Brain pericyte (primary cell): ENCODE measurements at places on chromosomes 3 and 15.

GRCh38 chr15:86016750-86017149 is 62.9 kb upstream of the AGBL1 start:
- DNase-seq: no peak

DNA sequence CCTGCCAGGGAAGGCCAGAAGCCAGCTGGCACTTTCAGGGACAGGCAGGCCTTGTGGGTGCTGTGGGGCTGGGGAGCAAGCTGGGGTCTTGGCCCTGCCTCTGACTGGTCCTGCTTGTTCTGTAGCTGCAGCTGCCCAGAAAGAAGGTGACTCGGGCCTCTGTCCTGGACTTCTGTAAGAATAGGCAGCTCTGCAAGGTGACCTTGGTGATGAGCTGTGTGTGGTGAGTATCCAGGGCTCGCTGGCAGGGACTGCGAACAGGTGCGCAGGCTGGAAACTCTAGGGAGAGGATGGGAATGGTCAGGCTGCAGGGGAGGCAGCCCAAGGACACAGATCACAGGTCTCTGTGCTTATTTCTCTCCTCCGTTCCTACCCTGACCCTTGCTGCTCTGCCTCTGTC is 31.2 kb downstream of the SLC22A14 start:
- no peak for DNase-seq

DNA sequence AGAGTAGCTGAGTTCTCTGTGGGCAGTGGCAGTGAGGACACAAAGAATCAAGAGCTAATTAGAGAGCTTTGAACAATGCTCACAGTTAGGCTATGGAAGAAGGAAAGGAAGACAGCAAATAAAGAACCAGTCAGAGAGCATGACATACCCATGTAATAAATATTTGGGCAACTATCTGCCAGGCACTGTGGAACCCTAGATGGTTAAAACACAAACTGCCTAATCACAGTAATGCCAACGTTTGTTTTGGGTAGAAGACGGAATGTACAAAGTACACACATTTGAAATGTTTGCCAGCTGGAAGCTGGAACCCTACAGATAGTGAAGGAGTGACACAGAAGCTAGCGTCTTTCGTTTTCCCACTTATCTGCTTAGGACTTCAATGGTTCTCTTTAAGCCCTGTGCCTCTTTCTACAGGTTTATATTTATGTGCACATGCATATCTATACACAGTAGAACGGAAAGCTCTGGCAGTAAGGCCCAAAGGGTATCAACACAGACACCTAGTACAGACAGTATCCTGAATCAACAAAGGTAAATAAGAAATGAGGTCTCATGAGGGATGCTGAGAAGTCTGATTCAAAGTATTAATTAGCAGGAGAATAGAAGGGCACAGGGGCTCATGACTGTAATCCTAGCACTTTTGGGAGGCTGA is 44.6 kb downstream of the ANKRD28 start:
- peak; percentile 12 for DNase-seq

DNA sequence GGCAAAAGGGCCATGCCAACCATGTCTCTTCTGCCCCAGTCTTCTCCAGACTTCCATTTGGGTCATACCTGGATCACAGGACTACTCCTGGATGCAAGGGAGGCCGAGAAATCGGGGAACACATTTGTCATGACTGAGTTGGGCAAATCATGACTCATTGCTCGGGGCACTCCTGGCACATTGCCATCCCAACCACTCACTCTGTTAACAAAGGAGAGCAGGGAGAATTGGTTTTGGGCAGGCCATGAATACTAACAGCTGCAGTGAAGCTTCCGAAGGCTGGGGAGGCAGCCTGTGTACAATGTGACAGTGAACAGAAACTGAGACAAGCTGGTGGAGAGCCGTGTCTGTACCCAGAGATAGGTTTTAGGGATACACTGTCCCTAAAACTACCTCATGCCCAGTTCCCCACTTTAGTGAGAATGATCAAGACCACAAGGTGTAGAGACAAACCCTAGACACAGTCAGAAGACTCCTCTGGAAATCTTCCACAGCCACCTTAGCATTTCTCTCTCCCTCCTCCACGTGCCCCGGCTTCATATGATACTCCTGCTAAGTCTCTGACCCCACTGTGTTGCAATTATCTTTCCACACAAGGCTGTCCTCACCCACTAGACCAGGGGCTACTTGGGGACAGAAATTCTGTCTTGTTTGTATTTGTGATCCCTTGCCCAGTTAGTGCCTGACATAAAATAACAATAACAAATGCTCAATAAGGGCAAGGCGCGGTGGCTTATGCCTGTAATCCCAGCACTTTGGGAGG is 10.5 kb upstream of the BUB1B start:
- no peak for DNase-seq

GRCh38 chr3:193813501-193813830 is 220.5 kb downstream of the OPA1 start:
- DNase-seq: no peak

GRCh38 chr3:17664923-17665322 is 77.5 kb downstream of the TBC1D5 start:
- no peak for DNase-seq

GRCh38 chr3:8778475-8778874 is 9.1 kb upstream of the OXTR start:
- no peak for DNase-seq

GRCh38 chr3:151673974-151674373 is 59.8 kb upstream of the AADACL2 start:
- DNase-seq: no peak

- DNase-seq: no peak
Measured at GRCh38 chr15:96959501-96959900, 629.0 kb downstream of the NR2F2 start.

DNA sequence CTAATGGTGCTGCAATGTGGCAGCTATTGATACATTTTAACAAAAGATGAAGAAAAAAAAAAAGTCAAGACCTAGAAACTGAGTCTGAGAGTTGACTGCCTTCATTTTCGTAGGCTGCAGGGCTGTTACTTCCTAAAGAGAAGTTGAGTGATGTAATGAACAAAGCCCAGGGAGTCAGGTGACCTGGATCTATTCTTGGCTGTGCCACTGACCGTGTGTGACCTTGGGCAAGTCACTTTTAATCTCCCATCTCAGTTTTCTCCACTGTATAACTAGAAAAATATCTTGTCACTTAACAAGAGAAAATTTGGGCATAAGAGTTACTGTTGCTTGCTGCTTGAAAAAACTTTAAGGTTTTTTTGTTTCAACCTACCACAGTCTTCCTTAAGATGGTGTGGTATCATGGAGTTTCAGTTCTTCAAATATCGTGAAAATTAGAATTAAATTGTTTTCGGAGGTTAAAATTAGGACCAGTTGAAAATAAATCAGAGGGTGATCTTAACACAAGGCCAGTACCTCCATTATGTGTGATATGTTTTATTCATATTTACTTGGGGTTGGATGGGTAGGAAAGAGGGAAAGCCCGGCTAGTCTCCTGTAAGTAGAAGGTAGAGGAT is 5.8 kb downstream of the FMN1 start:
- no peak for DNase-seq

- DNase-seq: no peak
Measured at GRCh38 chr3:64530434-64531049, 157.3 kb downstream of the ADAMTS9 start.

DNA sequence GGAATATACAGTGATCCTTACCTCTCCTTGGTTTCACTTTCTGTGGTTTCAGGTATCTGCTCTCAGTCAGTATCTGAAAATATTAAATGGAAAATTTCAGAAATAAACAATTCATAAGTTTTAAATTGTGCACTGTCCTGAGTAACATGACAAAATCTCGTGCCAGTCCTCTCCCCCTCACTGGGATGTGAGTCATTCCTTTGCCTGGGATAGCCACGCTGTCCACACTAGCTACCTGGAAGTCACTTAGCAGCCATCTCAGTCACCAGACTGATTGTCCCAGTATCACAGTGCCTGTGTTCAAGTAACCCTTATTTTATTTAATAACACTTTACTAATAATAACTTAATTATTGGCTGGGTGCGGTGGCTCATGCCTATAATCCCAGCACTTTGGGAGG is 15.3 kb upstream of the KLHL25 start:
- no peak for DNase-seq

GRCh38 chr3:42265059-42265991 is 660 bp downstream of the CCK start:
- no peak for DNase-seq

DNA sequence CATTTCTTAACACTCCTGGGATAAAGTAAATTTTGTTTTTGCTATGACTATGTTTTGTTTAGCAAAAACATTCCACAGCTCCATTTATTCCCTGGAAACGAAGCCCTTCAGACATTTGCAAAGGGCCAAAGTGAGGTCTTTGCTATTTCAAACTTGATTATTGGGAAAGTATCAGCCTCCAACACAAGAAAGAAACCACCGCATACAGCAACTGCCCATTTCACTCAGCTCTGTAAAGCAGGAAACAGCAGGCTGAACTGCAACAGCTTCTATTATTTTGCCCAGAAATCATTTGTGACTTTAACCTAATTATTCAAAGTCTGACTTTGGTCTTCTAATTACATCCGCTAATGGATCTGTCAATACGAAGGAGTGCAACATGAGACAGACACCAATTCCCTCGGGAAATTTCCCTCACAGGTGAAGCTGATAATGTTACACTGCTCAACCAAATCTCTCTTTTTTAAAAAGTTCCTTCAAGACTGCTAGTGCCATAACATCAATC is 72.1 kb downstream of the RFTN1 start:
- peak; percentile 50 for DNase-seq

DNA sequence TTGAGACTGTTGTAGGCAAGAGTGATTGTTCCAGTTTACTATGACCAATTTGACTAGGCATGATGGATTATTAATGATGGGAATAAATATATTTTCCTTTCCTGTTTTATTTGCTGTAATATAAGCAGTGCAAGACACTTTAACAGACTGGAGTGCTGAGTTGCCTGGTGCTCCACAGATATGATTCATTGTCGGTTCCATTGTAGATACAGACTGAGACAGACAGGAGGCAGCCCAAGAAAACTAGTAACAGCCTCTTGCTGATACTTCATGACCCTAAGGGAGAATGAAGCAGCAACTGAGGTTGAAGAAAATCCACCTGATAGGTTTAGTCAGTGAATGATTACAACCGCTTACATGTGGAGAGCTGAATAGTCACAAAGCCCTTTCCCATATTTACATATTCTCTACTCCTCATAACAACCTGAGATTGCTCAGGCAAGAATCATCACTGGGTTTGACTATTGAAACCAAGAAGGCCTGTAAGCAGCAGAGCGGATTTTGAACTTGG is 235.1 kb upstream of the TPRG1 start:
- no peak for DNase-seq

GRCh38 chr3:106425026-106425425 is 556.2 kb upstream of the CBLB start:
- peak; percentile 78 for DNase-seq

- no peak for DNase-seq
Measured at GRCh38 chr15:48775546-48775945, 35.3 kb downstream of the CEP152 start.

GRCh38 chr3:55305696-55306485 is 181.2 kb downstream of the WNT5A start:
- no peak for DNase-seq

DNA sequence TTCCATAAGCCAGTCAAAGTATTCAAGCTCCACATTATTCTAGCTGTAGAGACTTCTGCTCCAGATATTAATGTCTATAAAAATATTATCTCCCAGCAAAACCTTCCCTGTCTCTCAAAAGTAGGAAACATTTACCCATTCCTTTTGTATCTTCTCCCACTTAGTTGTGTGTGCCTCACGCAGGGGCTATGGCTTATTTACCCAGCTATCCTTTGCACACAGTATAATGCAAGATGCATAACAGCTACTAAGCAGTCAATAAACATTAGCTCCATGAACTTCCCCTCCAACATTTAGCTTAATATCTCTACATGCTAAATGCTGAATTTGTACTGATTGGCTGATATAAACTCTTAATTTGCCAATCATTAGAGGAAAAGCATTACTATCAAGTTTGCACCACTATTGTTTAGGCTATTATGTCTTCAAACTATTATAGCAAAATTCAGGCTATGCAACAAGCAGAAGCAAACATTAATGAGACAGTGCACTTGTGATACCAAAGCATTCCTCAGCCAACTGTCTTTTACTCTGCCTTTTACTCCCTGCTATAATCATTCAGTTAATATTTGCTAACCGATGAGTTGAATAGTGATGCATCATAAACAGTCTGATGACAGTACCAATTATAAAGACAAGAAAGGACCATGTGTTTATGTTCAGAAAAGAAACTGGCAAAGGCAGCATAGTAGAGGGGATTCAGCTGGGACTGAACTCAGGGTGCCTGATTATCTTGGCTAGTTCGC is 81.2 kb downstream of the PLCH1 start:
- no peak for DNase-seq

- DNase-seq: no peak
Measured at GRCh38 chr15:101129851-101130380, 121.9 kb downstream of the CHSY1 start.

GRCh38 chr3:187212196-187212545 is 14.9 kb downstream of the RTP1 start:
- DNase-seq: no peak

DNA sequence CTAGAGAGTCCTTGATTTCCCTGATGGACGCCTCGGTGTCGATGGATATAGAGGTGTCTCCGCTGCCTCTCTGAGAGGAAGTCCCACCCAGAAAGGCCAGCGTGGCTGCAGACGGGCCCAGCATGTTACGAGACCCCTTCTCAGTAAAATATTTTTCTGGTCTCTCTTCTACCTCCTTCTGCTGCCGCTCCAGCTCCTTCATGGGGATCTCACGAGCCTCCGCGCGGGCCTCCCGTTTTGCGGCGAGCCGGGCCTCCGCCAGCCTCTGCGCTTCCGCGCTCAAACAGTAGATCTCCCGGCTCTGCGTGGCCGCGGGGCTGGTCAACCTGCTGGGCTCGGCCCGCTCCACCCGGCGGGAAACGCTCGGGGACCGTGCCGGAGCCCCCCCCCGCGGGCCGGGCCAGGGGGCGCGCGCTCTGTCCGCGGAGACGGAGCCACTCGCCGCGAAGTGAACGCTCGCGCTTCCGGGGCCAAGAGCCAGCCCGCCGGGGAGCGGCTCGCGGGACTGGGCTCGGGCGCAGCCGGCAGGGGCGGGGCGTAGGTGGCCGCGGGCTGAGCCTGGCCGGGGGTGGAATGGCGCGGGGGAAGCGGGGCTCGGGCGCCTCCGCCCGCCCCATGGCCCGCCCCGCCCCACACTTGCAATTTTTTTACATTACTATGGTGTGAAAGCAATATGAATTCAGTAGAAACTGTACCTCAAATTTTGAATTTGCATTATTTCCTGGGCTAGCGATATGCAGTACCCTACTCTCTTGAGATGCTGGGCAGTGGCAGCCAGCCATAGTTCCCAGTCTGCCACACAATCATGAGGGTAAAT is 10.2 kb upstream of the KCNMB3 start:
- DNase-seq: no peak

DNA sequence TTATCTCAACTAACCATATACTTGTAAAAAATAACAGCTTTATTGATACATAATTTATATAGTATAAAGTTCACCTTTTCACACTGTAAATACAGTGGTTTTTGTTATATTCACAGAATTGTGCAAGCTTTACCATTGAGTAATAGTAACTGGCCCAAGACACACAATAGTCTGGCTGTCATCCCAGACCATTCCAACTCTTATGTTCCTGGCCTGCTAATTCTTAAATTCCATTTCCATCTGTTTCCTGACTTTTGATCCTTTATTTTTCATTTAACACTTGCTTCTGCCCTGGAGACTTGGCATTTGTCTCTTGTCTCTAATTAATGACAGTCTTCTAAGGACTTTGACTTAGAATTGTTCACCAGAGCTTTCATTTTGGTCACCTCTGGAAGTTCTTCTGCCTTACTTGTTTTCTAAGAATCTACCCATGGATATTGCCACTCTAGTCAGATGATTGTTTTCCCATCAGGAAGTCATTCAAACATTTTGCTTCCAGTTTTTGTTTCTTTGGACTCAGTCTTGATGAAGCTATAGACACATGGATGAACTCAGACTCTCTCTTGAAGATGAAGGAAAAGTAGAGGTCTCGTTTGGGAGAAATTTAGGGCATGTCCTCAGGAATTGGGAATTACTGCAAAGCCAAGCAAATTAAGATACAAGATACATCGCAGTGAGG is 27.2 kb upstream of the PLSCR4 start:
- peak; percentile 34 for DNase-seq
